ENCODE measurements at places on chromosomes 11 and 22. TPM values are rescaled to one million over a fixed set of nuclear protein-coding genes. Genes with fewer than 3 reads are reported as not detected.

Gene SUSD2
- 0.27 TPM for total RNA-seq

Gene LARGE1
- 4.4 TPM for total RNA-seq

Gene CERK
- 104 TPM for total RNA-seq

- H3K4me1 ChIP-seq, result peaks cover 5% of the 10 kb centered on the region
- no peaks in the 10 kb centered on the region for H3K27me3 ChIP-seq
- H3K36me3 ChIP-seq, result peaks cover 16% of the 10 kb centered on the region
- no peak for DNase-seq
- H3K27ac ChIP-seq, result no peak overlapping the region
- no peak overlapping the region for H3K4me3 ChIP-seq
These were observed 14.0 kb downstream of the USP35 start for GRCh38 chr11:78202733-78203167.

GRCh38 chr11:85182441-85183387, 444.4 kb downstream of the DLG2 start:
- H3K4me3 ChIP-seq, result no peak overlapping the region
- H3K36me3 ChIP-seq, result no peaks in the 10 kb centered on the region
- no peak for DNase-seq
- no peaks in the 10 kb centered on the region for H3K4me1 ChIP-seq
- H3K27ac ChIP-seq, result no peak overlapping the region

Gene RAB38
- total RNA-seq, result 2.1 TPM

Gene TRIM64C
- not detected for total RNA-seq

- no peak overlapping the region for H3K4me3 ChIP-seq
- DNase-seq, result no peak
- H3K27ac ChIP-seq, result no peak overlapping the region
- H3K36me3 ChIP-seq, result no peaks in the 10 kb centered on the region
- H3K27me3 ChIP-seq, result no peaks in the 10 kb centered on the region
These were observed 15.2 kb downstream of the FCHSD2 start for GRCh38 chr11:73126804-73127480.

- peaks cover 4% of the 10 kb centered on the region for H3K27me3 ChIP-seq
- no peak for DNase-seq
- H3K4me1 ChIP-seq, result no peaks in the 10 kb centered on the region
- H3K27ac ChIP-seq, result no peak overlapping the region
These were observed 47.3 kb upstream of the SLC5A1 start for GRCh38 chr22:31995807-31996206.

Gene API5
- 103 TPM for total RNA-seq

Gene OMP
- 0.80 TPM for total RNA-seq

GRCh38 chr11:108880510-108880909, 215.6 kb downstream of the DDX10 start:
- DNase-seq, result peak; percentile 73
- H3K27me3 ChIP-seq, result no peaks in the 10 kb centered on the region
- H3K27ac ChIP-seq, result no peak overlapping the region
- no peaks in the 10 kb centered on the region for H3K36me3 ChIP-seq
- H3K4me3 ChIP-seq, result no peak overlapping the region

Gene P4HA3
- total RNA-seq, result 15.0 TPM

GRCh38 chr22:31956360-31956759, 12.0 kb downstream of the YWHAH start:
- no peaks in the 10 kb centered on the region for H3K27me3 ChIP-seq
- no peak for DNase-seq
- H3K4me3 ChIP-seq, result no peak overlapping the region
- H3K4me1 ChIP-seq, result peaks cover 38% of the 10 kb centered on the region
- H3K36me3 ChIP-seq, result peaks cover 12% of the 10 kb centered on the region
- H3K27ac ChIP-seq, result no peak overlapping the region

DNA sequence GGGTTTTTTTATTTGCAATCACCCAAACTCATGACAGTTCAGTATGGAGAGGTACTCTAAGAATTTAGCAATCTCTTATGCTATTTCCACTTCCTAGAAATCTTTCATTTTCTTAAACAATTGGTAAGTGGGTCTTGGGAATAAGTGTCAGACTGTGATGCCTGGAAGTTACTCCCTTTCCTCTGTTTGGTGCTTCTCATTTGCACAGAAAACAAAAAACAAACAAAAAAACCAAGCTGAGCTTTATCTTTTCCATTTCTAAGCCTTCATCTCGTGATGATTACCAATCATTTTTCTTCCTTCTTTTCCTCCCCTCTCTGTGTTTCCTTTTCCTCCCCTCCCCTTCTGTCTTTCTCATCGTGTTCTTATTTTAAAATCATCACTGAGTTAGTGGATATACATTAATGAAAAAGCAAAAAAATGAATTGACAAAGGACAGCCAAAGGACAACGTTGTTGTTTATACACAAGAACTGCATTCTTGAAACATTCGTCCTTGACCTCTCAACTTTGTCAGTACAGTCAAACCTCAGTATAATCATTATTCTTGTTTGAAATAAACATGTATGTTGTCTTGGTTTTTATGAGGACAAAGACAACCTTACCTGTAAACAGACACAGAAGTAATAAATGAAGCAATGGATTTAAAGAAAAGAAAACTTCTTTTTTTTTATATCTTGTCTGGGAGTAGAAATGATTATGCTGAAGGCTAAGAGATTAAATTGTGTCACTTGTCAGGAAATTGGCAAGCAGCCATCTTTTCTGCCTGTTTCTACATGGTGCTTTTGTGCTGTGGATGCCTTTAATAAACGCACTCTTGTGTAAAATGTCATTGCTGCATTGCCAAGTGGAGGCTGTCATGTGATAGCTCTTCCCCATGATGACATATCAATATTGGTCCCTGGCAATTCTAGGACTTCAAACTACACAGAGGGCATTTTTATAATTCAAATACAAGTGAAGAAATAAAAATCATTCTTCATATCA, 803.2 kb upstream of the CCDC90B start:
- no peak overlapping the region for H3K4me3 ChIP-seq
- H3K4me1 ChIP-seq, result no peaks in the 10 kb centered on the region
- H3K27me3 ChIP-seq, result no peaks in the 10 kb centered on the region
- H3K36me3 ChIP-seq, result no peaks in the 10 kb centered on the region

GRCh38 chr22:22746061-22746962, 101.9 kb downstream of the GGTLC2 start:
- no peaks in the 10 kb centered on the region for H3K36me3 ChIP-seq
- DNase-seq, result no peak
- no peak overlapping the region for H3K4me3 ChIP-seq
- H3K27me3 ChIP-seq, result no peaks in the 10 kb centered on the region
- no peak overlapping the region for H3K27ac ChIP-seq
- no peaks in the 10 kb centered on the region for H3K4me1 ChIP-seq

DNA sequence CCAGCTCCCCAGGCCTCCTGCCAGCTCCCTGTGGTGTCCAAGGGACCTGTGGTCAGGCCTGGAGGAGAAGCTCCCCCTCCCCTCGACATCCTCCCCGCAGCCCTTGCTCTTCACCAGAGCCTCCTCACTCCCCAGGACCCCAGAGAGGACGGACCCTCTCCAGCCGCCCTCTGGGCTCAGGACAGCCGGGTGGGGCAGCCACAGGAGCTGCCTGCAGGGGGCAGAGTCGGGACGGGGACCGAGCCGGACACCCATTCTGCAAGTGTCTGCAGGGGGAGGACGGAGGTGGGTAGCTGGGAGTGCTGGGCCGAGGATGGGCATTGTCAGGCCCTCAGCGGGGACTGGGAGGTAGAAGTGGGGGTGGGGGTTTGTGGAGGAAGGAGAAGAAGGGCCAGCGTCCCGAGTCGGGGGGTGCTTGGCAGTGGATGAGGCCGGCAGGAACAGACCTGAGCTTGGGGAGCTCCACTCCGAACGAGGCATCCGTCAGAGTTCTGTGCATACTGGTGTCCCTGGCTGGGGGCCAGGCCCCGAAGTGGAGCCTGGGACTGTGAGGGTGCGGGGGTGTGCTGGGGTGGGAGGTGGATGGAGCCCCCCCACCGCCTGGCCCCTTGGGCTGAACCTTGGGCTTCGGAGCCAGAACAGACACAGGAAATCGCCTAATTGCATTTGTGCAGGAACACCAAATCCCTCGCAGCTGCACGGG, 15.2 kb downstream of the PRR33 start:
- no peak overlapping the region for H3K27ac ChIP-seq
- no peaks in the 10 kb centered on the region for H3K4me1 ChIP-seq
- no peak for DNase-seq
- H3K36me3 ChIP-seq, result no peaks in the 10 kb centered on the region
- no peak overlapping the region for H3K4me3 ChIP-seq
- no peaks in the 10 kb centered on the region for H3K27me3 ChIP-seq

GRCh38 chr22:27632451-27633295, 168.9 kb downstream of the MN1 start:
- no peaks in the 10 kb centered on the region for H3K4me1 ChIP-seq
- H3K27ac ChIP-seq, result no peak overlapping the region
- no peaks in the 10 kb centered on the region for H3K36me3 ChIP-seq
- peaks cover 3% of the 10 kb centered on the region for H3K27me3 ChIP-seq
- no peak overlapping the region for H3K4me3 ChIP-seq
- no peak for DNase-seq

DNA sequence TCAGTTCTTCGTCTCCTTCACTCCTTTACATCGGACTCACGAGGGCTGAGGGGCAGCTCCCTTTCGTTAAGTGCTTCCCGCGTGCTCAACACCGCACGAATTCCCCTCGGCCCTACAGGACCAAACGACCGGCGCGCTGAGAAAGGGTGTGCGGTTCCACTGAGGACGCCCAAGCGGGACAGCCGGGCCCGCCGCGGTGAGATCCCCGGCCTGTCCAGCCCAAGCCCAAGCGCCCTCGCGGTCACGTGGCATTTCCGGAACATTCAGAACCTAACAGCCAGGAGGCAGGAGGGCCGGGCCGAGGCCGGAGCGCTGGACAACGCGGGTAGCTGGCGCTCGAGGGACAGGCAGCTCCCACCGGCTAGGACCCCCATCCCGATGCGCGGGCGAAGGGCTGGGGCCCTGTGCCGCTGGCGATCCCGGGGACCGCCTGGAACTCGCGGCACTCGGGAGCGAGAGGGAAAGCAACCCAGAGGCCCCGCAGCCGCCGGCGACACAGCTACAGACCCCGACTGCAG, 737 bp upstream of the STIP1 start:
- no peak for DNase-seq
- peaks cover 14% of the 10 kb centered on the region for H3K4me1 ChIP-seq
- peaks cover 2% of the 10 kb centered on the region for H3K36me3 ChIP-seq
- H3K27me3 ChIP-seq, result no peaks in the 10 kb centered on the region
- H3K27ac ChIP-seq, result peak overlapping the region; percentile 64

Gene PDE3B
- total RNA-seq, result 1.9 TPM

GRCh38 chr11:18105802-18106574, at the start of gene SAAL1:
TSS of gene SAAL1 (minus strand) at chr11:18106082. CDS start at chr11:18106041, 41 bp downstream.
- H3K27ac ChIP-seq, result peak within 1 kb of the TSS; percentile 14
- H3K27me3 ChIP-seq, result peaks cover 11% of the 10 kb centered on the region
- H3K4me1 ChIP-seq, result peaks cover 7% of the 10 kb centered on the region
- H3K4me3 ChIP-seq, result peak within 1 kb of the TSS; percentile 92
- peak; percentile 81 for DNase-seq

Gene ASRGL1
- total RNA-seq, result 30.5 TPM

Measured in endothelial cell of umbilical vein (primary cell).